ENCODE measurements at places on chromosomes 2 and 18. TPM values are rescaled to one million over a fixed set of nuclear protein-coding genes. Genes with fewer than 3 reads are reported as not detected.

Gene LAMA1
- total RNA-seq = 8.3 TPM

- DNase-seq = no peak
Observed at GRCh38 chr2:189267491-189267890, 87.9 kb upstream of the COL5A2 start.

Gene C2orf42
- total RNA-seq = 24.5 TPM

Gene SDC1
- 11.8 TPM for total RNA-seq

- peak; percentile 78 for DNase-seq
Observed at GRCh38 chr2:15315411-15315810, 245.7 kb downstream of the NBAS start.

DNA sequence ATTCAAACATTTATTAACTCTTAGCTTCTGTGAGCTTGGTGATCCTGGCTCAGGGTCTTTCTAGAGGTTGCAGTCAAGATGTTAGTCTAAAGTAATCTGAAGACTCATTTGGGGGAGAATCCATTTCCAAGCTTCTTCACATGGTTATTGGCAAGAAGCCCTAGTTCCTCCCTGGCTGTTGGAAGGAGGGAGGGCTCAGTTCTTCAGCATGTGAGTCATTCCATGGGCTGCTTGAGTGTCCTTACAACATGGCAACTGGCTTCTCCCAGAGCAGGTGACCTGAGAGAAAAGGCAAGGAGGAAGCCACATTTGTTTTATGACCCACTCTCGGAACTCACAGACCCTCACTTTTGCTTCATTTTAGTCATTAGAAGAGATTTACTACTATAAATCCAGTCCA lies 10.6 kb upstream of the C2orf74 start:
- peak; percentile 49 for DNase-seq

- peak; percentile 77 for DNase-seq
Observed at GRCh38 chr2:109279243-109279860, 150.3 kb downstream of the SH3RF3 start.

GRCh38 chr2:222825031-222825430 lies 35.8 kb upstream of the ACSL3 start:
- DNase-seq = no peak

DNA sequence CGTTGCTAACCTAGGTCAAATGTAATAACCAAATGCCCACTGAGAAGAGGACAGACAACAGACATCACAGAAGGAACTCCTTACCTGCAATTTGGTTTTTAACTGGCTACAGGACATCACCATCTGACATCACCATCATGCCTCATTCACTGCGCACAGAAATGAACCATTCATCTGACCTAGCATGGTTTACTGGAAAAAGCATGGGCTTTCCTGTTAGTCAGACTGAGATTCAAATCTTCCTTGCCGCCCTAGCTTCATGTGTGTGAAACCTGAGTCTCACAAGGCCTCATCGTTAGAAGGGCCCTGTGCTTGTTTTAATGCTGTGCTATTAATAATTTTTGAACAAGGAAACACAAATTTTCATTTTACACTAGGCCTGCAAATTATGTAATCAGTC lies 1.1 kb upstream of the HIBCH start:
- DNase-seq = no peak

DNA sequence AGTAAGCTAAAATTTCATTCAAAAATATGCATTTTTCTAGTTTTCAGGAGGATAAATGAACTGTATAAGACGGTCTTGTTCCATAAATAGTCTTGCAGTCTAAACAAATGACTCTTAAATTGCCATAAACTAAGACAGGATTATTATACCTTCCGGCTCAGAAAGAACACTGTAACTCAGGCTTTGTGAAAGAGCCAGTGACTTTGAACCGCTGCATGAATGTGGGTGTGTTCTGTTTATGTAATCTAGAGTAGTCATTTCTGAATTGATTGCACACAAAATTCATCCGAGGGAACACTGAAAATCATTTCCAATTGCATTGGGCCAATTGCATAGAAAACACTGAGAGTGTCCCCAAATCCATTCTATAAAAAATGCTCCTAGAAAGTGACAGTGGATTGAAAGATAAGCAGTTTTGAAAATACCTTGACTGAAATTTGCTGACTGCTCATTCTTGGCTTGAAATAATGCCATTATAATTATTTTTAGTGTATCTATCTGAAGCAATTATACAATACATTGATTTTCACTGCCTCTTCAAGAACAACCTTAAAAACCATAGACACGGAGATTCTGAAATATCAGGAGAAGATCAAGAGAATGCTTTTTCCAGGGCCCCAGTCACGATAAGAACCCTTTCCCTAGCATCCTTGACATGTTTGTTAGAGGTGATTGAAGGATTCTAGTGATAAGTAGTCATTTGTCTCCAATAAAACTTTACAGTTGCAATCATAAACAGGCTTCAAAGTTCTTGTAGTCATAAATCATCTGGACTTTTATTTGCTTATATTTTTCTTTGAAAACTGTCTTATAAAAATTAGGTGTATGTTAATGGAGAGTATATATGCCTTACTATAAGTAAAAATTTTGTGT lies 55.4 kb downstream of the CNTNAP5 start:
- DNase-seq = no peak

DNA sequence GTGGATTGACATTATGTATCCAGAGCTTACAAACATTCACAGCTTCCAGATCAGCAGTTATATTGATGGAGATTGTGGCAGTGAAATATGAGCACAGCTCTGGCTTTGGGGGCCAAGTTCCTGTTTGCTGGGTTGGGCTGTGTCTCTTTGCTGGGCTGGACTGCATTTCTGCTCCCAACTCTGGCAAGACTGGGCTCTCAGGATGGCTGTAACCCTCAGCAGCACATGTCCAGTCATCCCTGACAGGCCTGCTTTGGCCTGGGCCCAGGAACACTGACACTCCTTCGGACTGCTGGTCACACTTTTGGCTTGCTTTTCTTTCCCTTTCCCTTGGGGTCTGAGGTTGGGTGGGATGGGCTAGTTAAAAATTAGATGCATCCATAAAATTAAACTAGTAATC lies 17.9 kb upstream of the VPS4B start:
- peak; percentile 57 for DNase-seq

Gene MPP4
- total RNA-seq = 2.1 TPM

Gene BCL11A
- total RNA-seq = 0.29 TPM

Gene GCKR
- total RNA-seq = 1.4 TPM

- no peak for DNase-seq
Observed at GRCh38 chr18:9577361-9577760, 37.0 kb downstream of the PPP4R1 start.

DNA sequence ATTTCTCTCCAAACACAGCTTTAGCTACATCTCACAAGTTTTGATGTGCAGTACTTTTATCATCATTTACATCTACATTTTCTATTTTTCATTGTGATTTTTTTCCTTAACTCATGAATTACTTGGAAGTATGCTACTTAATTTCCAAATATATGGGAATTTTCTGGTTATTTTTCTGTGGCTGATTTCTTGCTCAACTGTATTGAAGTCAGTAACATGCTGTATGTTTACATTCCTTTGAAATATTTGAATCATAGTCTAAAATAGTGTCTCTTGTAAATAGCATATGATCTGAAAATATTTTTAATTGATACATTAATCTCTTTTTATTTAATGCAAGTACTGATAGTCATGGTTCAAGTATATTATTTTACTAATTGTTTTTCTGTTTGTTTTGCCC lies 26.0 kb upstream of the GALNT5 start:
- DNase-seq = no peak

Gene CCDC141
- total RNA-seq = not detected

DNA sequence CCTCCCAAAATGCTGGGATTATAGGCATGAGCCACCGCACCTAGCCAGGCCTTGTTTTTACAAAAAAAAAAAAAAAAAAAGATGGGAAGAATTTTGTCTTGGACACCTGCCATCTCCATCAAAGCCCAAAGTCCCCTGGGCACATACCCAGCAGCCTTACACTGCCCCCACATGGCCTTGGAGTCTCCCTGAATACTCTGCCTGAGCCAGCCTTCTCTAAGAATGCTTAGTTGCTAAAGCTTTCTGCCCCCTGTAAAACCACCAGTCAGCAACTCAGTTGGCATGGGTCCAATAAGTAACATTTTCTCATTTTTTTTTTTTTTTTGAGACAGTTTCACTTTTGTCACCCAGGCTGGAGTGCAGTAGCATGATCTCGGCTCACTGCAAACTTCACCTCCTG lies 40.6 kb downstream of the SPC25 start:
- DNase-seq = peak; percentile 76

DNA sequence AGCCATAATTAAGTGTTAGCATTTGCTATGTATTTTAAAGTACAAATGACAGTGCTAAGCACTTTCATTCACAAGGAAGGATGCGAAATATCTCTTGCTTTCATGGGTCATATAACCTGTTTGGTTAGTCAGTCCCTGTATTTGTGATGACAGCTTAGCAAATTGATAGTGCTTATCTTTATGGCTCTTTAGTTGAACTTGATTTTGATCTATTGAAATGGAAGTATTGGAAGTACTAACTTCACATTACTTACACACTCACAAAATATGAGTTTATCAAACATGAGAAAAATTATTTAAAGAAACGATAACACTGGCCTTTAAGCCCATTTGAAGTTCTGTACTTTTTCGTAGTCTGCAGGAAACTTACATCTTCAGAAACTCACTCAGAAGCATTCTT lies 97.4 kb upstream of the NEUROD1 start:
- DNase-seq = no peak

GRCh38 chr2:27807476-27807875 lies 36.0 kb downstream of the MRPL33 start:
- no peak for DNase-seq

Gene HOXD11
- not detected for total RNA-seq

GRCh38 chr2:218991674-218992168 lies 1.5 kb downstream of the CRYBA2 start:
- DNase-seq = peak; percentile 97

GRCh38 chr2:230668184-230668938 lies 44.3 kb upstream of the CAB39 start:
- no peak for DNase-seq

Gene FAP
- 582 TPM for total RNA-seq

DNA sequence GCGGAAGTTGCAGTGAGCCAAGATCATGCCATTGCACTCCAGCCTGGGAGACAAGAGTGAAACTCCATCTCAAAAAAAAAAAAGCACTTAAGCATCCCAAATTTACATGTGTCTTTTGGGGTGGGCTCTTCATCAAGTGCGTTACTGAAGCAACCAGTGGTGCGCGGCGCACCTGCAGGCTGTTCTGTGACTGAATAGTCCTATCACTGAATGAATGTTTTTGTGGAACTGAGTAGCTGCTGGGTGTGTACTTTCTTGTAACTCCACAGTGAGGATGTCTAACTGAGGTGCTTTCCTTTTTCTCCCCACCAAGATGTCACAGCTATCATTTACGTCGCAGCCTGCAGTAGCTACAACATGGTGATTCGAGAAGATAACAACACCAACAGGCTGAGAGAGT lies 17.0 kb downstream of the CHMP1B start:
- no peak for DNase-seq

DNA sequence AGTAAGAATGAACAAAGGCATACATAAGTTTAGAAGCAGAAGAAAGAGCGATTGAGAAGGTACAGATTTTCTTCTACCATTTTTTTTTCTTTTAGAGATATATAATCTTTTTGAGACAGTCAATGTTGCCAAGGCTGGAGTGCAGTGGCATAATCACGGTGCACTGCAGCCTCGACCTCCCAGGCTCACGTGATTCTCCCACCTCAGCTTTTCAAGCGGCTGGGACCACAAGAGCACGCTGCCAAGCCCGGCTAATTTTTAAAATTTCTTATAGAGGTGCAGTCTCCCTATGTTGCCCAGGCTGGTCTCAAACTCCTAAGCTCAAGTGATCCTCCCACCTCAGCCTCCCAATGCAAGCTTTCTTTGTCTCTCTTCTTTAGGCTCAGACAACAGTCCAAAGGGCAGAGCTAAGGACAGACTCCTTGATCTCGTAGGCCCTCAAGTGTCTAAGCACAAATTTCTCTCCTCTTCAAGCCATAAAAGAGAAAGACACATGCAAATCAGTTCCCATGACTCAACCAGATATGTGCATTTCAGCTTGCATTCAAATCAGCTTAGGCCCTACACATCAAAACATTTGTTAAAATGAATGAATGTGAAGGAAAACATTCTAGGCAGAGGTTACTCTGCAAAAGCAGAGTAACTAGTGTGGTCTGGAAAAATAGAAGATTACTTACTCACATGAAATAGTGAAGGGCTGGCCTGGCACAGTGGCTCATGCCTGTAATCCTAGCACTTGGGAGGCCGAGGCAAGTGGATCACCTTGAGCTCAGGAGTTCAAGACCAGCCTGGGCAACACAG lies 18.0 kb downstream of the ITSN2 start:
- DNase-seq = no peak

DNA sequence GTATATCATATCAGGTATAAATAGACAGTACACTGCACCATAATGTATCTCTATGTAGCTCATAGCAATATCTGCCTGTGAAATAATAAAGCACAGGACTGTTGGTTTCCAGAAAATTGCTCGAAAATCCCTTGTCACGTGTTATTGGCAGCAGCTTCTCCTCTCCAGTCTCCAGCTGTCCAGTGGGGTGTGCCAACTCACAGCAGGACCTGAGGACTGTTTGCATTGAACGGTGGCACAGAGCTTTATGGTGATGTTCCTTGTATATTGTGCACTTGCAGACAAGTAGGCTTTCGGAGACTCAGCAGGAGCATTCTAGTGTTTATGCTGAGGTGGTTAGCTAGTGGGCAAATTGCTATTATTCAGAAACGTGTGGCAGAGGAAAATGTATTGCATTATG lies 182.2 kb upstream of the ATP5MC3 start:
- DNase-seq = no peak

- DNase-seq = peak; percentile 49
Observed at GRCh38 chr2:128643221-128644065, 324.8 kb upstream of the HS6ST1 start.

Gene TMEM198
- 1.1 TPM for total RNA-seq

DNA sequence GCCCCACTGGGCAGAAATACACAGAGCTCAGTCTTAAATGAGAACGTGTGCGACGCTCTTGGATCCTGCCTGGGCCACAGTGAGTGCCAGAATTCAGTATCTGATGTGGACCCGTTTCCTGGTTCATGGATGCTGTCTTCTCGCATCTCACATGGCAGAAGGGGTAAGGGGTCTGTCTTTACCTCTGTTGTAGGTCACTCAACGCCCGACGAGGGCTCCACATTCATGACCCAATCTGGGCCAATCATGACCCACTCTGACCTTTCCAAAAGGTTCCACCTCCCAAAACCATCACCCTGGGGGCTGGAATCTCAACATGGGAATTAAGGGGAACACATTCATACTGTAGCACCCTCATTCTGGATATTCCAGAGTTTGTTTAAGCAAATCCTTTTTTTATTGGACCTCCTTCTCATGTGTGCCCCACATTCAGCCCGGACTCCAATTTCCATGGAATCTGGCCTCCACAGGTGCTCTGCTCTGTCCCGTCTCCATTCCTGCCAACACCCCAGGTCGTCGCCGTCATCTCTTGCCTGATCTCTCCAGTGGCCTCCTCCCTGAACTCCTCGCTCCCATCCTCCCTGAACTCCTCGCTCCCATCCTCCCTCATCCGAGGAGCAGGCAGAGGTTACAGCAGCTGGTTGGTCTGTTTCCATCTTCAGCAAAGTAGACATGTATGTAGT lies 78.9 kb upstream of the OTOS start:
- DNase-seq = peak; percentile 3

Gene GCG
- not detected for total RNA-seq

Gene GPAT2
- 2.2 TPM for total RNA-seq

- DNase-seq = no peak
Observed at GRCh38 chr2:104378853-104379374, 475.0 kb upstream of the POU3F3 start.

GRCh38 chr2:100059638-100060037 lies 82.8 kb downstream of the AFF3 start:
- no peak for DNase-seq
